Stimulated activated CD8-positive, alpha-beta memory T cell treated with anti-CD3 and anti-CD28 coated beads, Interleukin-2, amount 100 ng/mL, for 1 hour (primary cell): ENCODE measurements at places on chromosomes 4 and X.

DNA sequence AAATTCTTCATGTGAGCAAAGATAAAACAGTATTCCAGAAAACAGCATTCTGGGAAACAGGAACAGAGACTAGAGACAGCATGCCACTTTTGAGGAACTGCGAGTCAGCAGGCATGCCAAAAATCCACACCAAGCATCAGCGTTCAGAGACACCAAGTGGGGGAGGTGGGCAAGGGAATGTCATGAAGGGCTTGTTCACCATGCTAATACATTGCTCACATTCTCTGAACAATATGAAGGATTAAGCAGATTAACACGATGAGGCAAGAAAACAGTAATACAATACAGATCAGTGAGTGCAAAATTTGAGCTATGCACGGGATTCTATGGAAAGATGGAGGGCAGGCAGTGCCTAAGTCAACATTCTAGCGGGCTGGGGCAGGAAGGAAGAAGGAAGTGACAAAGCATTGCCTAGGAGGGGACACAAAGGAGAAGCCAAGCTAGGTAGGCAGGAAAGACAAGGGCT, 278.3 kb downstream of the FBXW7 start:
- no peak for DNase-seq

GRCh38 chrX:11664211-11665167, 1.2 kb downstream of the ARHGAP6 start:
- no peak for DNase-seq

- DNase-seq: no peak
Observed at GRCh38 chr4:1562371-1562770, 121.7 kb downstream of the FAM53A start.

DNA sequence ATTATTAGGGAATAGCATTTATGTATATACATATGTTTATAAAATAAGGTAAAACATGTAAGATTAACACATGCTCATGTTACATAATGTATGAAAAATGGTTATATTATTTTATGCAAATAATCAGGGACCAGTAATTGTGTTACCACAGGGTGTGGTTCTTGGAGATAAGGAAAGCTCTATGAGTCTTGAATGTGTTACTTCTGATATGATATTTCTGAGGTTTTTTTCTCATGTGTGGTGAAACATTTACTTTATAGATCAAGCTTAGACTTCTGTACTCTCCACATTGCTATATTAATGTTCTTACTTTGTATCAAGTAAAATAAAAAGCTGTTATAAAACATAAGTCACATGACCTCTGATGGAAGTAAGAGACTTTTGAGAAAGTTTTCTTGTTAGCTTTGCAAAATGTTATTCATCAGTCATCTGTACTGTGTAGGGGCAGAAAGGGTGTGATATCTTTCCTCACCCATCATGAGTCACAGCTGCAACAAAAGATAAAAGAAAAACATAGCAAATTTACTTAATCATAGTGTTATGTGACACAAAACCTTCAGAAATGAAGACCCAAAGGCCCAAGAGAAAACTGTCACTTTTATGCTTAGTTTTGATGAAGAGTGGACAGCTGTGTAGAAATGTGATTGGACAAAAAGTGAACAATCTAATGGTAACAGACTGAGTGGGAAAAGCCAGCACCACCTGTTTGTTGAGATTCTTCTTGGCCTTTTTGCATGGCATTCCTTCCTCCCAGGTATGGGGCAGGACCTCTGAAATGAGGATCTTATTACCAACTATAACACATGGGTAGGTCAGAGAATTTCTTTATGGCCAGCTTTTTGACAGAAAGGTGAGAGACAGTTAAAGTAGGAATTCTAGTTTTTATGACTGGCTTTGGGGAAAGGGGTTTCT, 632.3 kb downstream of the PDHA2 start:
- no peak for DNase-seq

GRCh38 chrX:109344678-109345077, 137.2 kb downstream of the GUCY2F start:
- no peak for DNase-seq

- DNase-seq: no peak
Observed at GRCh38 chr4:176799653-176800052, 6.9 kb upstream of the VEGFC start.

- DNase-seq: no peak
Observed at GRCh38 chrX:119693996-119694451, 1.1 kb upstream of the SEPTIN6 start.

- DNase-seq: no peak
Observed at GRCh38 chr4:84035568-84035967, 463.5 kb downstream of the NKX6-1 start.

DNA sequence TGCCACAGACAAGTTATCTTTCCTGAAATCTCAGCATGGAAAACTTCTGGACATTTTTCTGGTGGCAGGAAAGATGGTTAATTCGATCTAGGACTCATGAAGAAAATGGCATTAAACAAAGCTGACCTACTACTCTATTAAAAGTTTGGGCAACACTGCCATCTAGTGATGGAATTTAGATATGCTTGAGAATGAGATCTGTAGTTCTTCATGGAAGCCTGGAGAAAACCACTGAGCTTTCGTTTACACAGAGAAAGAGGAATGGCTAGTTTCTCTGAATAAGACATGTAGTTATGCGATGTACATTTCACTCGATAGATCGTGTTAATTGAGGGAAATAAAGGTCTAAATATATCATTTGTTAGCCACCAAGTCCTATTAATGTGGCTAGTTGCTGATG, 51.7 kb upstream of the CHRDL1 start:
- no peak for DNase-seq

DNA sequence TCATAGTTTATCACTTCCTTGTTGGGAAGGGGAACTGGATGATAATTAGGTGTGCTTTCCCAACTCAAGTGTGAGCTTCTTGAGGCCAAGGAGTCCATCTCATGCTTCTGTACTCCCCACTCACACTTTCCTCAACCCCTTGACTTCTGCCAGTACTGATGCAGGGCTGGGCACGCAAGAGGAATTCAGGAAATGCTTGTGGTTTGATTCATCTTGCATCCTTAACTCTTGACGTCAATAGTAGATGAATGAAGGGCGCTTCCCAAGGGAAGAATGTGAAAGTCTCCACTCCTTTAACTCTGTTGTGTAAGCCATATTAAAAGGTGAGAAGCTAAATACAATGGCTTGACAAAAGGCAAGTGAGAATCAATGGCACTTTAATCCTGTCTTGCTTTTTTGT, 101.8 kb downstream of the AGTR2 start:
- no peak for DNase-seq

DNA sequence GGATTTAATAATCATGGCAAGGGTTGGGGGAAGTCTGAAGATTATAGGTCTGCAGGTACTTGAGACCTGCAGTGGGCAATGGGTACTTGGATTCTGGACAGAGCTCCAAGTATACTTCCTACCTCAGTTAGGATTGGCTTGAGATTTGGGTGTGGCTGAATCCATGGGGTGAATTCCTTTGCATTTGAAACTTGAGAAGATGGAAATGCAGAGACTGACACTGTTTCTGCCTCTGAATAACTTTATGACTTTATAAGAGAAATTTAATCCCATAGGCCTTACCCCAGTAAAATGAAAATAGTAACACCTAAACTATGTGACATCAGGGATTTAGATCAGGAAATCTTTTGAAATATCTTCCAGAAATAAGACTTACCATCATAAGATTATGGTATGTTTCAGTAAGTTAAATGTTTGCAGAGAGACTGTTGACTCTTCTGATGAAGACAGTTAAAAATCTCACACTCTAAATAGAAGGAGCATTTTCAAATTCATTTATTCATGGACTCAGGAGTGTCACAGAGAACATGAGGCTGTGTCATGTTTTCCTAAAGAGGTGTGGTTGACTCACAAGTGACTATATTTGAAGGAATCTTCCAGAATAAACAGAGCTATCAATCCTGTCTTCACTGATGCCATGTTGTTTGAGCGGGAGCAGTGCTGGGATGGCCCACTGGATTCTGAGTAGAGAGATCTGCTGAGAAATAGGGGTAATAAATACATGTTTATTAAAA, 513.5 kb upstream of the NR3C2 start:
- DNase-seq: no peak

- no peak for DNase-seq
Observed at GRCh38 chr4:30396772-30397475, 323.2 kb upstream of the PCDH7 start.

GRCh38 chrX:29083823-29084222, 496.6 kb downstream of the IL1RAPL1 start:
- no peak for DNase-seq

DNA sequence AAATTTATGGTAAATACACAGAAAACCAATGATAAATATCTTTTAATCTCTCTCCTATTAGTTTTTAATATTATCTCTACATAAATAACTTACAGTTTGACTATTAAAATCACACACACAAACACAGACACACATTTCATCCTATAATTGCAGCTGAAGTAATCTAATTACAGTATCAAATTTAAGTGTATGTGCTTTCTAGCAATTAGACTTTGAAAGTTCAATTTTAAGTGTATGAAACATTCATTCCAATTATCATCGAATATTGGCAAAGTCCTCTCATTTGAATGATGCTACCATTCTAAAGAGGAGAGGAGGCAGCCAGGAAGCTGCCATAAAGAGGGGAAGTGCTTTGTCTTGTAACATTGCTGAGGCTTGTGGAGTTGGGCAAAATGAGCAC, 221.2 kb upstream of the PABPC4L start:
- no peak for DNase-seq

GRCh38 chr4:163392328-163392727, 48.6 kb downstream of the NPY5R start:
- no peak for DNase-seq

GRCh38 chrX:150664290-150664689, 28.9 kb upstream of the MTMR1 start:
- no peak for DNase-seq

GRCh38 chr4:152266831-152267480, 268.9 kb downstream of the FBXW7 start:
- DNase-seq: no peak

- DNase-seq: no peak
Observed at GRCh38 chrX:72107320-72107719, 24.4 kb downstream of the RTL5 start.

- no peak for DNase-seq
Observed at GRCh38 chr4:99853190-99853589, 36.6 kb downstream of the DAPP1 start.

DNA sequence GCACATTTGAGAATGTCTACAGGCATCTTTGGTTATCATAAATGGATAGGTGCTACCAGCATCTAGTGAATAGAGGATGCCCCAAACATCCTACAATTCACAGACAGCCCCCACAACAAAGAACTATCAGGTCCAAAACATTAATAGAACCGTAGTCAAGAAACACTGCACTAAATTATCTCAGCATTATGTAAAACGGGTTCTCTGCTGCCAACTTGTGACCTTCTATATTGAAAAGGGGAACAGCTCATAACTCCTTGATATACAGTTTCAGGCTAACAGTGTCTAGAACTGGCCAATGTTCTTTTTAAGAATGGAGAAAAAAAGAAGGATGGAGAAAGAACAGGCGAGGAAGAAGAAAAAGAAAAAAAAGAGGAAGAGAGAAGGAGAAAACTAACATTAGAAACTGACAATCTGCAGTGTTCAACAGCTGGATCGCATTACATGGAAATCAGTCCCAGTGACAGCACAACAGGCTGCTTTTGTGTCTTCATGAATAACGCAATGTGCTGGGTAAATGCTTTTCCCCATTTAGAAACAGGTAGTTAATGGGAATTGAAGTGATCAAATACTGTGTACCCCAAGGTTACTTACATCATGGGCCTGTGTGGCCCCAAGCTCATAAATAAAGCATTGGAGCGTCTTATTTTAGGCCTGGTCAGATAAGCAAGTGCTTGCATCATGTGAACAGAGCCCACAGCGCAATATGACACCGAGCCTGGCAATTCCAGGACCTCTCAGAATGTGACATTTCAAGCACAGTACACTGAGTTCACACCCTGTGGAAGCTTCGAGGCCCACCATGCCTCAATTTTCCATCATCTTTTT, 339.5 kb downstream of the DHX15 start:
- no peak for DNase-seq

- no peak for DNase-seq
Observed at GRCh38 chrX:150063674-150064073, 125.4 kb upstream of the EOLA2 start.

- DNase-seq: no peak
Observed at GRCh38 chr4:111807576-111807975, 337.7 kb upstream of the FAM241A start.

- DNase-seq: no peak
Observed at GRCh38 chrX:94265323-94265722, 591.3 kb downstream of the FAM133A start.

GRCh38 chr4:169458575-169458974, 153.8 kb downstream of the NEK1 start:
- DNase-seq: no peak
